Hematopoietic multipotent progenitor cell treated with erythropoietin and hydrocortisone succinate and interleukin-3 and kit ligand, for 8 days (in vitro differentiated cells): ENCODE measurements at places on chromosomes 2 and 18.

GRCh38 chr2:39642051-39642718 is 23.5 kb upstream of the TMEM178A start:
- DNase-seq = no peak

DNA sequence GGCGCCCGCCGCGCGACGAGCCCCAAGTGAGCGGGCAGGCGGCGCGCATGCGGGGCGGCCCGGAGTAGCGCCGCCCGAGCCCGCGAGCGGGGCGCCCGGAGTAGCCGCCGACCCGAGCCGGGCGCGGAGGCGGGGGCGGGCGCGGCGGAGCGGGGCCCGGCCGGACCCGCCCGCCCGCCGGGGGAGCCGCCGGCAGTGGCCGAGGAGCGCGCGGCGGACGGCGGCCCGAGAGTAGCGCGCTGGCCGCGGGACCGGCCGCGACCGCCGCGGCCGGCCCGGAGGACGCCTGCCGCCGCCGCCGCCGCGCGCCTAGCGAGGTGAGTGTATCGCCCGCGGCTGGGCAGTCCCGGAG is at the start of gene GALNT1:
GALNT1 (plus strand) TSS at position 195 of the 352 bp plus-strand sequence. CDS start 72,923 bp downstream, outside the sequence.
- DNase-seq = no peak

DNA sequence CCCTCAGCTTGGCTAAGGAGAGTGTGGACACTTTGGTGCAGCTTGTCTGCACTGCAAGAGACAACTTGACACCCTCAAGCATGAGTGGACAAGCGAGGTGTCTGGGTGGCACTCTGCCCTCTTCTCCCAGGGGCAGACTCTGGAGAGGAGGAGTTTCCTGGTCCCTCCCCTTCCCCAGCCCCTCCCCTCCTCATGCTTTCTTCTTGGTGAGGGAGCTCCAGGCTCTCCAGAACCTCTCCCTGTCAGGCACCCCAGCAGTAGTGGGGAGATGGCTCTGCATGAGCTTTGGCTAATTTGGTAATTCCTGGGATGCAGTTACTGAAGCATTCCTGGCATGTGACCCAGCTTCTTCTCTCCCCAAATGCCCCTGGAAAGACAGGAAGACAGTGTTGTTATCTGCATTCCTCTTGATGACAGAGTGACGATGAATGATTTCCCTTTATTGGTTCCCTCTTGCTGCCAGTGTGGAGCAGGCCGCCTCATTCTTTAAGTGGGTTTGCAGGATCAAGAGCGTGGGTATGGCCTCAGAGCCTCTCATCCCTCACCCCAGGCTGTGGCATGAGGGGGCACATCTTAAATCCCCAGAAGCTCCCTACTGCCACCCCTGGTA is 89.2 kb downstream of the STPG4 start:
- no peak for DNase-seq

GRCh38 chr2:130150181-130151144 is 5.6 kb upstream of the CCDC74B start:
- no peak for DNase-seq

DNA sequence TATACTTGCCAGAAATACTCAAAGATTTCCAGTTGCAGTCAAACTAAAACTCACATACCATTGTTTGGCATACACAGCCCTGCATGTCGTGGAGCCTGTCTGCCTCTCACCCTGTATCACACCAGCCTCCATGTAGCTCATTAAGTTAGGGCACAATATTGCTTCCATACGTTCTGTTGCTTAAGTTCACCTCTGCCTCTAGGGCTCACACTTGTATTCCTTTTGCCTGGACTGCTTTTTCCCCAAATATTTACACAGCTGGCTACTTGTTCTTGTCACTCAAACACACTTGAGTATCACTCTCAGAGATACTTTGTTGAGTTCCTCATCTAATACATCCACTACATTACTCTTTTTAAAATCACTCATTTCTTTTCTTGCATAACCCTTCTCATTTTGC is 83.1 kb downstream of the PTH2R start:
- DNase-seq = no peak
